GM12891 (cell line): ENCODE measurements at places on chromosomes 4 and X.

DNA sequence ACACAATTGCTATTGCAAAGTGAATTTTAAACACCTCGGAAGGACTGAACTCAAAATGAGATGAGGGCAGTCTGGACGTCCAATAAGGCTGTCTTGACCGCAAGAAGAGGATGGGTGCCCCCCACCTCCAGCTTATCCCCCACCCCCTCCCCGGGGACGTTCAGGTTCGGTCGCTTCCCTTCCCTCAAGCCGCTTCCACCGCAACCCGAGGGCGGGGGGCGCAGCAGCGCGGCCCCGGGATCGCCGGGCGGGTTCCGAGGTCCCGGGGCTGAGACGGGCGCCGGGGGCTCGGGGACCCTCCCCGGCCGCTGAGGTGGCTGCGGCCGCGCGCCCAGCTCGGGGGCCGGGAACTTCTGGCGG, 480 bp downstream of the USP46 start:
- DNase-seq = peak; percentile 48

DNA sequence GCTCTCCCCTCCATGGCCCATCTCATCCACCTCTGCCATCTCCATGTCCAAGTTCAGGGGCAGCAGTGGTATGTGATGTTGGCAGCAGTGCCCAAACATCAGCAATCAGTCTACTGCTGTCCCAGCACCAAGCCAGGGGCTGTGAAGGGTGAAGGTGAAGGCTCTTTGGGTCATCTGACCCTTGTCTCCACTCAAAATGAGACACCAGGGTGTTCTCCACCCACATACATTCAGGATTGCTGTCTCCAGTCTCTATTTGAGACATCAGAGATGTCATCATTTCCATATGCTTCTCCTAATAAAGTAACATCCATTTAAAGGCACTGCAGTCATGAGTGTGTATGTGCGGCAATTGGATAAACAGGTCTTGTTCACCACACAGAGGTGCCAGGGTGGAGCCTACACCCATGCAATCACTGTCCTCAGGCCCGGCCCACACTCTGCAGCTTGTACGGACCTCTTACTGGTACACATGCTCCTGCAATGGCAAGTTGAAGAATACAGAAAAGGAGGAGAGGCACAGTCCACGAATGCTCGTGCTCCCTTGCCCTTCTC, 22.2 kb downstream of the MAML3 start:
- no peak for DNase-seq

- no peak for DNase-seq
Measured at GRCh38 chr4:55444827-55445226, 49.1 kb downstream of the TMEM165 start.

- DNase-seq = peak; percentile 35
Measured at GRCh38 chr4:54658252-54659093, 716 bp downstream of the KIT start.

DNA sequence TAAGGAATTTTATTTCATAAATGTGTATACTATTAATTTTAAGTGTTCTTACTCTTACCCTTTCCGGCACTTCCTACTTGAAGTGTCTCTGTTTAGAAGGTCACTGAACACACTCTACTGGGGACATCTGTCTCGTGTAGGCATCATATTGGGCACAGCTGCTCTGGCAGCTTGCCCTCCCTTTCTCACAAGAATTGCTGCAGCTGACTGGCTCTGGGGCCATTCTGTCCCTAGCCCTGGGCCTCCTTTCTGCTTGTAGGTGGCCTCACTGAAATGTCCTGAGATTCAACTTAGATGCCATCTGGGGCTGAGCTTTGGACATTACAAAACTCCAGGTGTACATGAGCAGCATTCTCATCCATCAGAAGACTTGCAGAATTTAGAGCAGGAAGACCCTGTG, 49.6 kb downstream of the SMAD1 start:
- DNase-seq = no peak

GRCh38 chr4:993111-994029, at the start of gene SLC26A1:
Gene SLC26A1 (minus strand): TSS chr4:993404. CDS start chr4:991703, 1,701 bp downstream.
- DNase-seq = no peak

DNA sequence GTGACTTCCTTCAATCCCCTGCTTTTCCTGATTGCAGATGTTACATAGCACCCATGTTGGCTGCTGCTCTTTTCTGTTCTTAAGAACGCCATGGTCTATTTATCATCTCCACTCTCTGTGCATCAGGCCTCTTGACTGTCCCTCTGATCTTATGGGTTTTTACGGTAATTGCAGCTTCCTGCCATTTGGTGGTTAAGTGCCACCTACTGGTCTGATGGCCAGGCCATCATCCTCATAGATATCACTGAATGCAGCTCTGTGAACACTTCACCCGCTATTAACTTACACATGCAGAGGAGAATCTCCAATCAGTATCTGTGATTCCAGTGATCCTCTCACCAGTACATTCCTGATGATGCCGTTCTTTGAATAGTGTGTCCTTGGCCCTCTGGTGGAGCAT, 382.4 kb downstream of the TRAM1L1 start:
- no peak for DNase-seq

DNA sequence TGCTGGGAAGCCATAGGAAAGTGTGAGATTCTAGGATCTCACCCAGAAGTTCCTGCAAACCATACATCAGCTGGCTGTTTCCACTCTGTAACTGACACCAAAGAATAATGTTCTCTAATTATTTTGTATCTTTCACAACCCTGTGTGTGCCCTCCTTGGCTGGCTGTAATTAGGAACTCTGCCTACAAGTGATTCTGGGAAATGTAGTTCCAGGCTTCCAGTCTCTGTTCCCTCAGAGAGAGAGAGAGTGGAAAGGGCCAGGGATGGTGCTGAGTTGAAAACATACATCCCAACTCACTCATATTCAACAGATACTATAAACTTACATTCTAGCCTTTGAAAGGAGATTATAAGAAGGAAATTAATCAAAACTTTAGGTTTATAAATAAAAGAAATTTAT, 57.5 kb upstream of the C1QTNF7 start:
- no peak for DNase-seq

GRCh38 chrX:53263597-53264094, 17.7 kb downstream of the IQSEC2 start:
- no peak for DNase-seq

GRCh38 chrX:119981286-119982070, 37.9 kb upstream of the NKAP start:
- DNase-seq = no peak

GRCh38 chr4:84503495-84504437, 4.7 kb upstream of the NKX6-1 start:
- no peak for DNase-seq

DNA sequence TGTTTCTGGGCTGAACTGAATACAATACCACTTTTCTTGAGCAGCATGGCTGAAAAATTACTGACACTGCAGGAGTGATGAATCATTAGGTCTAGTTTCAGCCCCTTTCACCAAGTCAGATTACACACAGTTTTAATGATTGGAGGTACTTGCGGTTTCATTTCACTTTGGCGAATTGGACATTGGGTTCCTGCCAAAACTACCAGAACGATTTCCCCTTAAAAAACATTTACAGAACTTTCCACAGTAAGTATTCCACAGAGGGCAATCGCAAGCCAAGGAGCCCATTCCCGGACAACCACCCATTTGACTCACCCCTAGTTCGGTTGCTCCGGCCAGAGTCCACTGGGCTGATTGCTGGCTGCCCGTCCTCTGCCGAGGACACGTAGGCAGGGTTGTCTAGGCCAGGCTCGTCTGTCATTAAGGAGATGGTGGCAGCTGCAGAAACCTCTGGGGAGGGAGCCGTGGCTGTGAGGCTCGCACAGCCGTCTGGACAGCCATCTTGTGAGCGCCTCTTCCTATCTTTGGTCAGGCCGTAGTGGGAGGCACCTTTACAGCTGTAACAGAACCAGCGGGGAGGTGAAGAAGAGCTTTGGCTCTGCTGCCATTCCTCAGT, 83.5 kb downstream of the LNX1 start:
- DNase-seq = no peak

DNA sequence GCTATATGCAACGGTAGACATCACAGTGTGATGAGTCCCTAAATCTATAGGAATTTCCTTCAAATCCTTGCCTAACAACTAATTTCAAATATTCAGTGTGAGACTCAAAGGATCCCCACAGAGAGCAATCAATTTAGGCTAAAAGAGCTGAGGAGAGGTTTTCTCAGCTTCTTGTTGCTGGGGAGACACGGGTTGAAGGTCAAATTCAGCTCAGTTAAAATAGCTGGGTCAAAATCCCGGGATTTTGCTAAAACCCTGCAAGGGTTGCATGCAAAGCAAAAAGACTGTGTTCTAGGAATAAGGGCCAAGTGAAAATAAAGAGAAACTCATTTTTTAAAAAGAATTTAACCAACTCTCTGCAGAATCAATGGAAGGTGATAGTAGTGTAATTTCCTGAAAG, 1073.4 kb downstream of the NLGN4X start:
- DNase-seq = no peak

GRCh38 chrX:3371163-3371562, 24.7 kb upstream of the MXRA5 start:
- DNase-seq = no peak

- no peak for DNase-seq
Measured at GRCh38 chr4:84389406-84389805, 109.7 kb downstream of the NKX6-1 start.

GRCh38 chr4:15956179-15956850, 6.7 kb downstream of the FGFBP2 start:
- peak; percentile 59 for DNase-seq

- DNase-seq = no peak
Measured at GRCh38 chr4:176230836-176231235, 35.5 kb upstream of the SPATA4 start.

GRCh38 chrX:119481323-119481801, 13.1 kb downstream of the SLC25A5 start:
- DNase-seq = no peak

DNA sequence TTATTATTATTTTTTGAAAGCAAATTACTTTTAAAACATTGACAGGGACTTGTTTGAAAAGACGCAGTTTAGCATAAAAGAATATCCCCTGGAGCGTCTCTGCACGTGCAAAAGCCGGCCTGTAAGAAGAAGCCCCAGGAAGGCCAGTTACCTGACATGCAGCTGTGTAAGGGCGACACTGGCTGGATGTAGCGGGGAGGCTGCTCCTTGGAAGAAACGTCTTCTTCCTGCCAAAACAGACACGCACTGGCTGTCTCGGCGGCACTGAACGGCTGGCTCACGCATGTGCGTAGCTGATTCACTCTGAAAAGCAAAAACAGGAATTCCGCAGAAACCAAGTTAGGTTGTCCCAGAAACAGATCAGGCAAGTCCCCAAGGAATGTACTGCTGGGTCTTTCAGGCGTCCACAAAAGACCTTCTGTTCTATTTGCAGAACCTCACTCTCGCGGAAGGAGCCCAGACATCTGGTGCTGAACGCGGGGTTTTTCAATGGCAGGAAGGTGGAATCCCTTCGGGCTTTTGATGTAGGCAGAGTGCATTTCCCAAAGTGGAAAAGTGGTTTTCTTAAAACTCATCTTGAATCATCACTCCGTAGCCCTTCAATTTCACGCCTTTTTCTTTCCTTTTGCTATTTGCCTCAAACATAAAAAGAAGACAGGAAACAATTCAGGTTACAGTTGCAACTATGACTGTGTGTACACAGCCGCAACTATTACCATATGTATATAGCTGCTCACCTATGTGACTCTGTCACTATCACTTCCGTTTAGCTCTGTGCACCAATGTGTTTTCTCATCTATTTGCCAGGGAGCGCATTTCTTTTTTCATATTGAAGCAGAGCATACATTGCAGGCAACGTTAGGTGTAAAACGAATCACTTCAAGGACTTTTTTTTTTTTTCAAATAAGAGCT, 38.1 kb upstream of the ARSH start:
- no peak for DNase-seq

- DNase-seq = no peak
Measured at GRCh38 chrX:39162322-39162735, 361.1 kb downstream of the MID1IP1 start.

- no peak for DNase-seq
Measured at GRCh38 chr4:76090241-76090691, 15.8 kb downstream of the ART3 start.

DNA sequence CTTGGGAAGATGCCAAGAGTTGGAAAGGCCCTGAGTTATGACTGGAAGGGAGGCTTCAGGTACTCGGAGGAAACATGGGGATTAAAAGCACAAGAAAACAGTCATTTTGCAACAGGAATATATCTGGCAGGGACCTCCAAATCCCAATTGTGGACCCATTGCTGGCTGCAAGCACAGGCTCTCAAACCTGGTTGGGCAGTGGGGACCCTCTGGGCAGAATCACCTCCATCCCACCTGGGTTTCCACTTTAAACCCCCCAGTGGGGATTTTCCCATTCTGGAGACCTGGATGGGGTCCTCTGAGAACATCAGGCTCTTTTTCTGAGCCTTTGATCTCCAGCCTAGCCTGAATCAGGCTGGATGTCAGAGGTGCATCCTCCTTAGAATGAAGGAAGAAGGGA, 177.8 kb downstream of the ASMT start:
- no peak for DNase-seq

DNA sequence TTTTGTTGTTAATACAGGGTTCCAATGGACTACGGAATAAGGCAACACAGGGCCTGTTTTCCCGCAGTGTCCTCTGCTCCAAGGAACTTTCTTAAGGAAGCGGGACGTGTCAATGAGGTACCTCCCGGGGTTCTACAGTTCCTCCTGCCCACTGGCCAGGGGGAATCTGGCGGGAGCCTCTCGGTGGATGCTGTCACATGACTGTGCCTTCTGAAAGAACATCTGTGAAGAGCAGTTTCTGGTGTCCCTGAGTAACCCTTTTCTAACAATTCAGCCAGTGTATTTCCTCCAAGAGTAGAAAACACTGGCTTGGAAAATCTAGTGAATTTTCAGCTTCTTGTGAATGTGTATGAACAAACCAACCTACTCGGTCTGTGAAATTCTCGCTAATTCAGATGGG, 32.7 kb downstream of the MFAP3L start:
- DNase-seq = no peak

GRCh38 chr4:158729716-158730559, 6.7 kb upstream of the PPID start:
- DNase-seq = no peak

- no peak for DNase-seq
Measured at GRCh38 chr4:53914313-53915016, 149.9 kb downstream of the CHIC2 start.

DNA sequence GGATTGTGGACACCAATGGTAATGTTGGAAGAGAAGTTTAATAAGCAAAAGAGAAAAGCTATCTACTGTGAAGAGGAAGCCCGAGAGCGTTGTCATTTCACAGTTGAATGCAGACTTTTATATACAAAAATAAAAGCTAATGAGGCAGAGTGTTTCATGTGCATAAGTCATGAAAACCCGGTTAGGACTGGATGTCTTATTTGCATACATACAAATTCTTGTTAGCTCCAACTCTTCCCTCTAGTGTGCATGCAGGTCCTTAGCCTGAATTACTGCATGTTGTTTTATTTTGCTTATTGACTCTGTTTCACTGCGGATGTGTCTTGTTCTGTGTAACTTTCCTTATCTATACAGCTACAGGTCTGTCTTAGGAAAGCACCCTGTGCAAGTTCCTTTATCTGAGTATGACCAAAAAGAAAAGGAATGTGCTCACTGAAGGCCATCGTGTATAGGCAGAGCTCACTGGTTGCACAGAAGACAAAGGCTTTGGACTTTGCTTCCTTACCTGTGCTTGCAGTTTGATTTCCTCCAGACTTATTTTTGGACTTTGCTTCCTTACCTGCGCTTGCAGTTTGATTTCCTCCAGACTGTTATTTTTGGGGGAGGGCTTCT, 25.1 kb upstream of the UGT2B11 start:
- DNase-seq = no peak

- no peak for DNase-seq
Measured at GRCh38 chrX:117407449-117408150, 709.0 kb downstream of the KLHL13 start.
